Keratinocyte (primary cell): ENCODE measurements at places on chromosomes 1 and 21.

GRCh38 chr1:111980686-111981085, 8.8 kb downstream of the KCND3 start:
- DNase-seq = no peak

- no peak for DNase-seq
Observed at GRCh38 chr1:188778578-188778977, 1699.1 kb downstream of the BRINP3 start.

DNA sequence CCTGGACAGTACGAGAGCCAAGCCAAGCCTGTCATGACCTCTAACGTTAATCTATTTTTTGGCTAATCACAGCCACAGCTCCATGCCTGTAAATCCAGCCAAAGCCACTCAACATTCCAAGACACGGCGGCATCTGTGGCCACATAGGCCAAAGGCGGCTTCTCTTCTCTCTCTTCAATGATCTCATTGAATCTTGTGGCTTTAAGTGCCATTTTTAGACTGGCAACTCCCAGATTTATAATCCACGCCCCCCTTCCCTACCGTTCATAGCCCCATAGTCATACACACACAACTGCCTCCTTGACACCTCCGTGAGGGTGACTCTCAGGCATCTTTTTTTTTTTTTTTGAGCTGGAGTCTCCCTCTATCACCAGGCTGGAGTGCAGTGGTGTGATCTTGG, 5.7 kb upstream of the SELENON start:
- no peak for DNase-seq

DNA sequence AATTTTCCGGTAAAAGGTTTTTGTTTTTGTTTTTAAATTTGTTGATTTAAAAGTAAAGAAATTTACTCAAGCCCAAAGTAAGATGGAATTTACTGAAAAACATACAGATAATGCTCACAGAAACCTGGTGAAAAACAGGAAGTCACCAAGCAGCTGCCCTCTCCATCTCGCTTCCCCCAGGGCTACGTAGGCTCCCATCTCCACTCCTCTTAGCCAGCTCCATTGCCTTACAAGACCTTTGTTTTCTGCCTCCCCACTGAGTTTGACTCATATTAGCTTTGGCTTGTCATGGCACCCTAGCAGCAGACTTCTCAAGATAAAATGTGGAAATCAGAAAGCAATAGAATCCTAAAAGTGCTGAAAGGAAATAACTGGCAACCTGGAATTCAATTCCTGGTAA, 57.9 kb downstream of the PHTF1 start:
- DNase-seq = no peak

DNA sequence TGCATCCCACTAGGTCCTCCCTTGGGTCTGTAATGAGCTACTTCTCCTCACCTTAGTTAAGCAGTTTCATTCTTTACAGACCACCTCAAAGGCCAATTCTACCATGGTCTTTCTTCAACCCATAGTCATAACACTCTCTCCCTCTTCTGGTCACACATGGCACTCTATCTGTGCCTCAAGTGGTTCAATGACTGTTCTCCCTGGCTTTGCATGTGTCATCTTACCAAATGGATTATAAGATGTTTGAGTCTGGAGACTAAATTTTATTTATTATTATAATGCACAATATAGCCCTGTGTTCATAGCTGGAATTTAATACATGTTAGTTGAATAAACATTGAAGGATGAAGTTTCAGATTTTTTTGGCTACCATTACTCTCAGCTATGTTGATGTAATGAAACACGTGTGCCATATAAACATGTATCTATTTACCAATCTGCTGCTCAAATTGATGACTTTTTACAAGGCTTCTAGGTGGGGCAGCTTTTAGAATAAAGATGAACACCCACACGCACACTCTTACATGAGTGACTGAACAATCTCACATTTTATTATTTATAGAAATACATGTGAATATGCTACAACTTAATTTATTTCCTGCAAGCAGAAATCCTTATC, 102.1 kb downstream of the RUNX1 start:
- no peak for DNase-seq

DNA sequence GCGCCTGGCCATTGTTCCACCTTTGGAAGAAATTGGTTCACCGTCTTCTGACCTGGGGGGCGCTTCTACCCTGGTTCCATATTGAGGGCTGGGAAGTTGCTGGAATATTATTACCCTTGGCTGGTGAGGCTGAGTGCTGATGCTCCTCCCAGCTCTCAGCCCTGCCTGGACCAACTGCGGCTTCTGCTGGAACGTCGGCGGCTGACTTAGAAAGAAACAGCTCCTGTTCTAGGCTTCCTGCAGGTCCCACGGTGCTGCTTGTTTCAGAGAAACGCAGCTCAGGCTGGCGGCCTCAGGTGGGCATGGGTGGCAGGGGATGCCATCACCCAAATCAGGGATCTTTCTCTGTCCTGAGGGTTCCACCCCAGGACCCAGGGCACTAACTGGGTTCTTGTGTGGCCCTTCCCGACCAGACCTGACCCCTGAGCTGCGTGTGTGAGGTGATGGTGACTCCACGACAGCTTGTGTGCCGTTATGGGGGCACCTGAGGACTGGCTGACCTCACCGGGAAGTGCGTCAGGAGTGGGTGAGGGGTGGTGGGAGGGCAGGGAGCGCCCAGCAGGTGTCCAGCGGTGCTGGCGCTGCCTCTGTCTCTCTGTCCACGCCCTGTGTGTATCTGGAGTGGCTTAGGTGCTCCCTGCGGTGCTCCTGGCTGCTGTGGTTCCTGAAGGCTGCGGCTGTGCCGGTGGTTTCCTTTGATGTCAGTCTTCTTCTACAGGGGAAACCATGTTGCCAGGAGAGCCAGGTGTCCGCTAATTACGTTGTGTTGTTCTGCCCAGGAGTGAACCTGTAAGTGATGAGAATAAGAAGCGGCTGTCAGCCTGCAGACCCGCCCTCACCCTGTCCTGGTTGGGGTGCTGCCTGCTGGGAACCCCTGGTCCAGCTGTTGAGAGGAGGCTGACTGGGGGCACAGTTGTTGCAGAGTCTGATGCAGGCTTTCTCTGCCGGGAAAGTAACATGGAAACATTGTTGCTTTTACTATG, 8.9 kb downstream of the SKI start:
- DNase-seq = no peak

GRCh38 chr1:157301477-157302198, 163.4 kb upstream of the ETV3 start:
- DNase-seq = no peak

GRCh38 chr1:30834253-30834652, 74.3 kb downstream of the SDC3 start:
- DNase-seq = no peak

GRCh38 chr1:115364780-115365155, 26.7 kb upstream of the NGF start:
- no peak for DNase-seq

- no peak for DNase-seq
Observed at GRCh38 chr1:109840011-109840629, 70.5 kb upstream of the CSF1 start.

DNA sequence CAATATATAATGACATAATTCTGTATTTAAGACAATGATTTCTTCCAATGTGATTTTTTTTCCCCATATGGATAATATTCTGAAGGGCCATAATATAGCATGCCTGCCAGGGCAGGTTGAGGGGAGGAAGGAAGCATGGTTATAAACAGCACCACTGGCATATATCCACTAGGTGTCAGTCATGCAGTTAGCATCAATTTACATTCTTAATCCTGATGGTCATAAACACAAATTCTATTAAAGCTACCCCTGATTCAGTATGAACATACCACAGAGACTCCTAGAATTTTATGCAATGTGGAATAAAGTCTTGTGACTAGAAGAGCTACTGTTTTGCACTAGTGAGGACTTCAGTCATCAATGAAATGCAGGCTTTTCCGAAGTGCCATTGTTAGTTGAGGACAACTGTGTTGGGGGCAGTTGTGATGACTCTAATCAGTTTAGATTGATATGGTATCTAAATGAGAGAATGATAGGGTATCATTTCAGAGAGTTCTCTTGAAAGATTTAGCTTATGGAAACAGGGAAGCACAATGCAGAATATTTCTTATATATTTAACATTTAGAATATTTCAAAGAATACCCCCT, 342.7 kb upstream of the NR5A2 start:
- DNase-seq = no peak

DNA sequence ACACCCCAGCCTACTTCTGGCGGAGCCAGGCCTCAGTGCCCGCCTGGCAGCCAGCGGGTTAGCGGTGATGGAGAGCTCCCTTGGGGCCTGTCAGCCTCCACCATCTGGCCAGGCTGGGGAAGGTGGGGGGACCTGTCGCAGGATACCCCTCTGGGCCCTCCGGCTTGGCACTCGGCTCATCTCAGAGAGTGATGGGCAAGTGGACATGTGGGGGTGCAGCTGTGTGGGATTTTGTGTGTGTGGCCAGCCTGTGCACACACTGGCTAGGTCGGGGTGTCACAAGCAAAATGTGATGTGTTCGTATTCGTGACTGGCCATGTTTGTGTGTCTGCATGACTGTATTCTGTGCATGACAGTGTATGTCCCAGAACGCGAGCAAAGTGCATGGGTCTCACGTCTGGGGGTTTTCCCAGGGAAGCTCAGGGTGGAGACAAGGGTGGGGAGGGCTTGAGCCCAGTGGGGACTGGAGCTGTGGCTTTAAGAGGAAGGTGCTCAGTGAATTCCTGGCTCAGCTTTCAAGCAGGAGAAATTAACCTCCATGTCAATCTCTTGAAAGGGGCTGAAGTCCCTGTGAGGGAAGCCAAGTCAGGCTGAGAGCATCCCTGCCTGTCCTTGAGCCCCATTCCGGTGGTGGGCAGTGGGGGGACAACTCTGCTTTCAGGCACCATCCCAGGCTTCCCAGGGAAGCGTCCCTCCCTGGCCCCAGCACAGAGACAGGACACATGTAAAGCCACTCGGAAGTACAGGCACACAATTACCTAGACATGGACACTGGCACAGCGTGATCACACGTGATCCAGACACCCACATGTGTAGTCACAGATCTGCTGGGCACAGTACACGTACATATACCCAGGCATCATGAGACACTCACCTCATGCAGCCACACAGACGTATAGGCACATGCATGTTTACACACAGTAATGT, 21.1 kb upstream of the ADGRB2 start:
- no peak for DNase-seq

DNA sequence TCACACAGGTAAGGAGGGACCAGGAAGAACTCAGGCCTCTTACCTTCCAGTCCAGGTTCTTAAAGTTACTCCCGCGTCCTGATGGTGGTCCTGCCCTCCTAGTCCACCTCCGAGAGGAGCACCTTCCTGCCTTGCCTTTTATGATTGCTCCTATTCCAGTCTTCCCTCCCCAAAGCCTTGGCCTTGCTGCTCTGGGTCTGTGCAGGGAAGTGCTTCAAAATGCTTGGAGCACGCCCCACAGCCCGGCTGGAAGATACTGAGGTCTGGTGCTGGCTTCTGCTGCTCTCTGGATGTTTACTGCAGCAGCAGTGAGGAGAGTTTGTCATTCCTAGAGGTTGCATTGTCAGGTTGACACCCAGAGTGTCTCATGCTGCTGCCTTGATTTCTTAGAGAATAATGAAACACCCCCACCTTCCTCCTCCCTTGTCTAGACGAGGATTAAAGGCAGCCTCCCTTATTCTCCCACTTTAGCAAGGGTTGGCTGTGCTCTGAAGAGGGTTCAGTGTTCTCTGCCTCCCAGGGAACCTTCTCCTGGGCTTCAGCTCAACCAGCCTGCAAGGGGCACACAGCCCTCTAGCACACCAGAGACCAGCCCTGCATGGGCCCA, 142.2 kb upstream of the CACNA1E start:
- no peak for DNase-seq

DNA sequence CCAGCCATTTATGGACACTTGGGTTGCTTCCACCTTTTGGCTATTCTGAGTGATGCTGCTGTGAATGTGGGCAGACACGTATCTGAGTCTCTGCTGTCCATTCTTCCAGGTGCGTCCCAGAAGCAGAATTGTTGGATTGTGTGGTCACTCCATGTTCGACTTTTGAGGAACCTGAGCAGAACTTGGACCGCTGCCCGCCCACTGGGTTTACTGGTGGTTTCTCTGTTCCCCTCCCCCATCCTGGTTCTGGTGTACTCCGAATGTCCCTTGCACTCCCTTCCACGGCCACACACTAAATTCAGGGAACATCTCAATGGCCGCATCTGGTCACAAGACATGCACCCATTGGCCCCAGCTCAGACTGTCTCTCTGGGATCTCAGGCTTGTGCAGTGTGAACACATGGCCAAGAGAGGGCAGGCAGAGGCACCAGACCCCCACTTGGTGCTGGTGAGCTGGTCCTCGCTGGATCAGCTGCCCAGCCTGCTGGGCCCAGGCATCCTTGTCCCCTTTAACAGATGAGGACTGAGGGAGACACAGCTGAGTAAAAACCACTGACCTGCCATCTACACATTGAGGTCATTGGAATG, 565.1 kb downstream of the NPHP4 start:
- DNase-seq = no peak

GRCh38 chr1:199463521-199464127, 563.9 kb upstream of the NR5A2 start:
- DNase-seq = no peak

DNA sequence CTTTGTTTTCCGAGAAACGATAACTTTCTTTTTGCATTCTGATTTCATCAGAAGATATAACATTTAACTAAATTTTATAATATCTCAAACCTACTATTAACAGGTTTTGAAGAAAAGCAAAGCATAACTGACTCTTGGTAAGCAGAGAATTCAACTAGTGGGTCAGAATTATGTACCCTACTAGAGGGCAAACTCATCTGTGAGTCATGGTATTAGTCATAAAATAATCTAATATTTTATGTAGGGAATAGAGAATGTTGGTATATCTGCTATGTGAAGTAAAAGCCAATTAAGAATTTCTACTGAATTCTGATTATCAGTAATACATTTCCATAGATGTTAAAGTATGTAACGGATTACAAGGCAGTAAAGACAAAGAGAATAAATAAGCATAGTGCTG, 56.8 kb downstream of the USP1 start:
- DNase-seq = no peak

DNA sequence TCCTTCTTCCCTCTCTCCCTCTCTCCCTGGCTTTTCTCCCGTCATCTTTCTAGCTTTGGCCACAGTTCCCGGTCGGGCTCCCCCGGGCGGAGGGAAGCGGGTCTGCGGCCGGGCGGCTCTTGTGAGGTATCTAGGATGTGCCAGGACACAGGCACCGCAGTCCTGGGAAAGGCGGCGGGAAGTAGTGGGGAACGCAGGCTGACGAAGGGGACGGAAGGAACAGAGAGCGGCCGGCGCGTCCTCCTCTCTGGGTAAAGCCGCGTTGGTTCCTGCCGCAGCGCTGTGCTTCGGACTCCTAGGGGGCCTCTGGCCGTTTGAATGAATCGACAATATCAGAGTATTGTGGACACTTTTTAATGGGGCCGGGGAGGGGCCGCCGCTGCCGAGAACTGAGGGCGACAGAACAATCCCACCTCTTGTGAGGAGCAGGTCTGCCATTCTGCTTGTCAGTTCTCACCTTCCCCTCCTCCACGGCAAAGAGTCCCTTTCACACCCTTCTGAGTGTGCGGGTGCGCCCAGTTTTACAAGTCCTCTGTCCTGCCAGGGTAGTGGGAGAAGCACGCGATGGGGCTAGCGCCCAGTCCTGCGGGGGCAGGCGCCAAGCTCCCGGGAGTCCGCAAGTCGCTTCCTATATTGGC, 1.2 kb upstream of the LHX9 start:
- no peak for DNase-seq

DNA sequence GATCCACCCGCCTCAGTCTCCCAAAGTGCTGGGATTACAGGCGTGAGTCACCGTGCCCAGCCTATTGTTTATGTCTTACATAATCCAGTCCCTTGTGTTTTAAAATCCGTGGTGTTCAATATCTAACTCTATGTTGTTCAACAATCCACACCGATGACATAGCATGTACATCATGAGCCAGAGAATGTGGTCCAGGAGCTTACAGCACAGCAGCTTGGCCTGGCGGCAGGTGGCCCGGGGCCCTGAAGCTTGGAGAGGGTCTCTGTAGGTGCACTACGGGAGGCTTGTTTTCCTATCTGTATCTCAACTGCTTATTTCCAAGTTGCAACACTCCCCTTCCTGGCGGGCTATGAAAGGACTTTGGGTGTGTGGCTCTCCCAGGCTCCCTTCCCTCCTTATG, 138.4 kb downstream of the ADSS2 start:
- DNase-seq = no peak
